HepG2 (cell line): ENCODE measurements at places on chromosomes 4 and X.

DNA sequence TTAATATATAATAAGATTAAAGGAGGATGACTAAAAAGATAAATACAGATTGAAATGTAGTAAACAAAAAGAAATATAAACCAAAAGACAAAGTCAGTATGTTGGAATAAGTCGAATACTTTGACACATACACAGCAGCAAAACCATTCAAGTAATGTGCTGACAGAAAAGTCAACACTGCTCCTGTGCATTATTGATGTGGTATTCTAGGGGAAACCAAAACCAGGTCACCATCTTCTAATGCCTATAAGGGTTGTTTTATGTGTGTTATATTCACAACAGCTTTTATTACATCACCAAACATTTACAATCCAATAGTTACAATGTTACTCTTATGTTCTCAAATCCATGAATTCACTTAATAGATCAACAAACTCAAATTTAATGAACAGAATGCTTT, 111.8 kb upstream of the DKK2 start:
- DNase-seq = no peak

GRCh38 chr4:7161721-7162214, 30.6 kb upstream of the SORCS2 start:
- DNase-seq = no peak

DNA sequence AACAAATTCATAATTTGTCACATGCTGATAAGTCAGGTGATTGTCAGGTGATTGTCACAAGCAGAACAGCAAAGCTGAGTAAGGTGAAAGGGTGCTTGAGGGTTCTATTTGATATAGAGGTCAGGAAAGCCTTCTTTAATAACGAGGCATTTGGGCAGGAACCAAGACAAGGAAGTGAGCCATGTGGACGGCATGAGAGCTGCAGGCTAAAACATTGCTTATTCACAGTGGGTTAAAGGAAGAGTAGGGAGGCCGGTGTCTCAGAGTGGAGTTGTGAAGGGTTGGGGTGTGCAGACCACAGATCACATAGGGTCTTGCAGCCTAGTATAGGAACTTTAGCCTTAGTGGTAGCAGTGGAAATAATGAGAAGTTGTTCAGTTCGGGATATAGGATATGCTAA, 31.3 kb upstream of the CYP2U1 start:
- DNase-seq = no peak

DNA sequence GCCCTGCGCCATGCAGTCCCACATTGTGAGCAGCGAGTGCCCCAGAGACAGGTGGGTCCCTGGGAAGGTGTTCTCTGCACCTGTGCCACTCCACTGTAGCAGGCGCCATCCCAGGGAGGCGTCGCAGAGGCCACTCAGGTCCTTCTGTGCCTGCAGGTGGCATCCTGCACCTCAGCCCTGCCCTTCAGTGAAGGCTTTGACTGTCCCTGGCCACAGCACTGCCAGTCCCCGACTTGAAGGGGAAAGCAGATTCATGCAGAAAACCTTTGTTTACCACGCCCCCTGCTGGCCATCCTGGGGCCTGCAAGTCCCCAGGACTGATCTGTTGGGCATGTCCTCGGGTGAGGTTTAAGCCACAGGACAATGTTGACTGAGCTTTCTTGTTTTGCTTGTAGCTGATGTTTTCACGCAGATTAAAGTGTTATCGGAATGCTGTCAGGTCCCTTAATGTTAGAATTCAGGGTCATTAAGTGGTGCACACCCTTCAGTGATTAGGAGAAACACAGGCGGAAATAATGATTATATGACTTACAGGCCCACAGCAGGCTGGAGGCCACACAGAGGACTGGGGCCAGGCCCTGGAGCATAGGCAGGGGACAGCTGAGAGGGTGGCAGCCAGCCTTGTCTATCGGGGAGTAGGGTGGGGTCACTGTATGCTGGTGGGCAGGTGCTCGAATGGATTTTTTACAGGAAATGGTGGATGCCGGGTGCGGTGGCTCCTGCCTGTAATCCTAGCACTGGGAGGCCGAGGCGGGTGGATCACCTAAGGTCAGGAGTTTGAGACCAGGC, 5.0 kb downstream of the TACC3 start:
- DNase-seq = peak; percentile 82
